ENCODE measurements at places on chromosomes 13 and 19.

- no peak for DNase-seq
Measured at GRCh38 chr13:99363949-99364348, 56.8 kb upstream of the GPR183 start.

- no peak for DNase-seq
Measured at GRCh38 chr19:7861619-7862412, 12.4 kb downstream of the PRR36 start.

DNA sequence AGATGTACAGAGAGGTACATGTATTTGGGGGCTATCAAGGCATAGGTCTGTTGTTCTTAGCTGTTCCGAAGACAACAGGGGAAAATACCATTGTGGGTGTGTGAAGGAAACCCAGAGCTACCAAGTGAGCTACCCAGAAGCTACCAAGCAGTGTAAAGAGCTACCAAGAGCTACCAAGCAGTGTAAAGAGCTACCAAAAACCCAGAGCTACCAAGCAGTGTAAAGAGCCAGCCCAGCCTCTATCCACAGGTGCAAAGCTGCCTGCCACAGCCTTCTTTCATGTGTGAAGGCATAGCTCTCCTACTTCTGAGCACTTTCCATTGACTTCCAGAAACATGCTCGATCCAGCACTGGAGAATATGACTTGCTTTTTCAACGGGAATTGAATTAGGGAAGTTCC, 145.7 kb downstream of the AKAP11 start:
- no peak for DNase-seq

GRCh38 chr13:57634839-57635165, 3.3 kb downstream of the PCDH17 start:
- DNase-seq, result no peak

DNA sequence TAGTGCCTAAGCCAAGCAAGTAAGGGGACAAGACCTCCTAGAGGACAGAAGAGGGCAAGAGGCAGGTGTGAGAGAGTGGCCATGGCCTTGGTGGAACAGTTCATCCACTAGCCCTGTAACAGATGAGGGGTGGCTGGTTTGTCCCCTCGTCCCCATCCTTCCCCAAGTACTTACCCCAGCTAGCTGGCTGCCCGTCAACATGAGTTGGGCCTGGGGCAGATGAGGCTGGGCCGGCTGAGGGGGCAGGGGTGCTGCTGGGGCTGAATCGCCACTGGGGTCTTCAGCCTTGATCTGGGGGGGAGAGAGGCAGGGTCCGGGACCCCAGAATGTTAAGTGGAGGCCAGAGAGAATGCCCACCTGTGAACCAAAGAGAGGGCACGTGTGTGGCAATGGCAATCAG, 15.2 kb downstream of the POU2F2 start:
- DNase-seq, result no peak

DNA sequence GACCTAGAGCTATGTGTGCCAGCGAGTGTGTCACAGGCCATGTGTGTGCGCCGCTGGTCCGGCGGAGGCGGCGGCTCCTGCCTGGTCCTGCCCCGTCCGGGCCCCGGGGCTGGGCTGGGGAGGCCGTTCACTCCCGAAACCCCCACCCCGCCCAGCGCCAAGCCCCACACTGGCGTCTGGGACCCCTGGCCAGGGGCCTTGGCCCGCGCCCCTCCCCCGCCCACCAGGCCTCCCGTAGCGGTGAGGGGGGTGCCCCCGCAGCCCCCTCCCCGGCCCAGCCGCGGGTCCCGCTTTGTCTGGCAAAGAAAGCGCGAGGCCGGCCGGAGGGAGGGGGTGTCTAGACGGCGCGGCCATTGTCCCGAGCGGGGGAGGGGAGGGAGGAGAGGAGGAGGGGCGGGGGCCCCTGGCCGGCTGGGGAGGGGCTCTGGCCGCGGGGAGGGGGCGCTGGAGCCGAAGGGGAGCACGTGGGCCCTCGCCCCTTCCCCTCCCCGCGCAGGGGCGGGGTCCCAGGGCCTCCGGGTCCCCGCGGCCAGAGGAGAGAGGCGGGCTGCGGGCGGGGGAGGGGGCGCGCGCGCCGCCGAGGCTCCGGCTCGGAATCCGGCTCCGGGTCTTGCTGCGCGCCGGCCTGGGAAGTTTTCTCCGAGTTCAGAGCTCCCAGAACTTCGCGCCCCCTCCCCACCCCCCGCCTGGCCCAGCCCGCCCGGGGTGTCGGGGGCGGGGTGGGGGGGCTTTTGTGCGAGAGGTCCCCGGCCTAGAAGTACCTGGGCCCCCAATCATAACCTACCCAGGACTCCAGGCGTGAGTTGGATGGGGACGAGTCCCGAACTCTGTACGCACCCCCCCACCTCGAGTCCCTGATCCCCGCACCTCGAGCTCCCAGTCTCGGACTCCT, 888 bp downstream of the NOTCH3 start:
- no peak for DNase-seq

GRCh38 chr13:106520251-106521054, 15.0 kb downstream of the EFNB2 start:
- DNase-seq, result no peak

- DNase-seq, result no peak
Measured at GRCh38 chr19:38417544-38418506, 8.2 kb downstream of the RASGRP4 start.

DNA sequence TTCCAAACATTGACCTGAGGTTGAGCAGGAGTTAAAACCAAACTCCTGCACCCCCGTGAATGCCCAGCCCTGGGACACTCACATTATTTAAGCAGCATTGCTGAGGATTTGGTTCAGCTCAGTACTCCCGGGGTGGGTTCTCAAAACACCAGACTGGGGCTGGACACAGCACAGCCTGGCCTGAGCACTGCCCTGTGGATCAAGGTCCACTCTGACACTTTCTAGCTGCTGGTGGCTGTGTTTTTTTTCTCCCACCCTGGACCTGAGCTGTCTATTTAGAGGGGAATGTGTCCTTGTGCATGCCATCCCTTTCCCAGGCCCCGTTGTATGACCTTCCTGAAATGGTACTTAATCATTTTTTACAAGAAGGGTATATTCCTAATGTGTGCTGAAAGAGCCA, 94.7 kb upstream of the GJB6 start:
- DNase-seq, result no peak

GRCh38 chr19:34982275-34982674, 17.8 kb upstream of the GRAMD1A start:
- DNase-seq, result no peak

DNA sequence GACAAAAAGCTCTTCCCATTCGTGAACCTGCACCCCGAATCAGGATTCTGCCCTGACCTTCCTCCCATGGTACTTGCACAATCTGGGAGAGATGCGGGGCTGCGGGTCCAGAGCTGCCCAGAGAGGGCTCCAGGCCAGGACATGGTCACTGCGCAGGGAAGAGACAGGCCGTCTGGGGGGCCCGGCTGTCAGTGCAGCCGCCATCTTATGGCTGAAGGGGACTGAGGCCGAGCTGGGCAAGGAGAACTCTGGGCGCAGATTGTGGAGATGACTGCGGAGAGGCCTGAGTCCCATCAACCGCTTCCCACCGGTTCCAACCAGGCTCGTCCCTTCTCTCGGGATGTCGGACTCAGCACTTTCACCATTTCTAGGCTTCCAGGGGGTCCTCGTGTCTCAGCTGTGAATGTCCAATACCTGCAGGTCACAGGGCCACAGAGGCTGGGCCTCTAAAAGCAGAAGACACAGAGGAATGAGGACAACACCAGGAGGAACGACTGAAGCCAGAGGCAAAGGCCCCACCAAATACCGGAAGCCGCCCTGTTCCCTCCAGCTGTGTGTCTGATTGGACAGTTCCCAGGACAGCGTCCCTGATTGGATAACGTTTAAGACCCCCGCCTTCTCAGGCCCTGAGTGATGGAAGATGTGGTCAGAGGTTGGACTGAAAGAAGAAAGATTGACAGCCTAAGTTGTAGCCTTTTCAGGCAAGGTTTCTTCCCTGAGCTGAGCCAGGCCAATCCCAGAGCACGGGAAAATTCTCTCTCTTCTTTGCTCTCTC, 117.1 kb upstream of the ZNF91 start:
- no peak for DNase-seq

DNA sequence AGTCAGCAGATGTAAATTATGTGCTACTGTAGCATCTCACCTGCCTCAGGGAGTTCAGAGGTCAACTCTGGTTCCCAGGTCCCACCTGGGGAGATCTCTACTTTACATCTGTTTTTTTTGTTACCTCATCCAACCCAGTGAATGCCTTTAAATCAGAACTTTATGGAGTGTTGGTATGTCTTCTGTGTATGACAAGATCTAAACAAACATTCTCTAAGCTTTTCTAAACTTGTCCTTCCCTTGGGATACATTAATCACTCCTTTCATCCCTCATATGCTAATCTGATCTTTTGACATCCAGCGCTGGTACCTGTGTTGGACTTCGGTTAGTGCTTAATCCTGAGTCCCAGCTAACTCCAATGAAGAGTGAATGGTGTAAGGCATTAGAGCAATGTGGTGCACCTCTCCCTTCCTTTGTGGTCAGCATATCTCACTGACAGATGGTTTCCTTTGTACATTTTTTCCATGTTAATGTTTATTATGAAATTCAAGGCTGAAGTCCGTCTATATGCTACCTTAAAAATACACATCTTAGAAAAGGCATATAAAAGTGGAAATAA, 213.4 kb downstream of the ABCC4 start:
- DNase-seq, result no peak
